ENCODE measurements at places on chromosomes 16 and 17.
A peak's percentile ranks its signal among the peaks of the same experiment; 100 is the strongest.

- no peak for DNase-seq
These were observed 84.8 kb upstream of the HNF1B start for GRCh38 chr17:37829592-37830123.

DNA sequence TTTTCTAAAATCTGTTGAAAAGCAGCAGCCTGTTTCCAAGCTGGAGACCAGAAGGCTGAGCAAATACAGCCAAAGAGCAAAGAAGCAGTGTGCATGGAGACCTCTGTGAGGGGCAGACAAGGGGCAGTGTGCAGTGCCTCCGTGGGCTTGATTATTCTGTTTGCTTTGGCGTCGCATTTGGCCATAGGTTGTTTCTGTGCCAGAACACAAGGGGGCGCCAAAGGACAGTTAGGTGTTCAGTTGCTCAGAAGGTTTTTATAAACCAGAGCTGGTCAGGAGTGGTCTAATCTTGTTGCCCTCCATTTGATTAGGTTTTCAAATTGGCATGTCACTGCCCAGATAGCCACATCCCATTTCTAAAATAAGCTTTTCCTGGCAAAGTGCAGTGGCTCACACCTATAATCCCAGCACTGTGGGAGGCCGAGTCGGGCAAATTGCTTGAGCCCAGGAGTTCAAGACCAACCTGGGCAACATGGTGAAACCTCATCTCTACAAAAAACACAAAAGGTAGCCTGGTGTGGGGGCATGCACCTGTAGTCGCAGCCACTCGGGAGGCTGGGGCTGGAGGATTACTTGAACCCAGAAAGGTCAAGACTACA, 10.6 kb downstream of the MYH3 start:
- peak; percentile 53 for DNase-seq

- DNase-seq: no peak
These were observed 158.4 kb downstream of the CCDC182 start for GRCh38 chr17:57586742-57587141.

GRCh38 chr17:44087319-44087718, 16.8 kb downstream of the G6PC3 start:
- no peak for DNase-seq

DNA sequence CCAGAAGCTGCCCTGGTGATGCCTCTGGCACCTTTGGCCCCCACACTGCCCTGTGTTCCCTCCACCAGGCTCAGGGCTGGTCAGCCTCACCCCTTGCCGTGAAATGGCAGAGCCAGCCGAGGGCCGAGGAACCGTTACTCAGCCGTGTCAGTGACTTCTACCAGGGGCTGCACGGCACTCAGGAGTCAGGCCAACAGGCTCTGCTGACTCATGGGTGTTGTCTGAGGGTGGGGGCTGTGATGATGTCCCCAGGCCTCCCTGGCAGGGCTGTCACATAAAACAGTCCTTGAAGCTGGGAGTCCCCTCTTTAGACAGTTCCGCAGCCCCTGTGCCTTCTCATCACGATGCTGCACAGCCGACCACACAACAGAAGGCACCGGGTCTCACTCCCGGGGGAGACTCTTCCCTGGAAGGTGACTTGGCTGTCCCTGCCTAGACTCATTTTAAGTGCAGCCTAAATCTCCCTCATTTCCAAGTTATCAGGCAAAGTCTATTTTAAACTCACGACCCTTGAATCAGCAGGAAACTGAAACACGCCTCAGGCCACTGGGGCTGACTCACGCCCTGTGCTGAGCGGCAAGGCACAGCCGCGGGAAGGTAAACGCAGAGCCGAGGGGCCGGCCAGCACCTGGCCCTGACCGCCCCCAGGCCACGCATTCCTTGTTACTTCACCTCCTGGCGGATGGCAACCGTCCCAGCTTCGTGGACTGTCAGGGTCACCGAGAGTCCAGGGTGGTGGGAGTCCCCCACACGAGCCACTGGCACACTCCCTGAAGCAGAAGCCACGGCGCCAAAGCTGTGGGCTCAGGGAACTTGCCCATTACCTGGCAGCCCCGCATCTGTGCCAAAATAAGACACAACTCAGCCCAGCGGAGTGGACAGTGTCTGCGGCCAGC, 102.6 kb downstream of the ZNF778 start:
- peak; percentile 89 for DNase-seq
